ENCODE measurements at places on chromosomes 5 and 9.
A peak's percentile ranks its signal among the peaks of the same experiment; 100 is the strongest.

- no peak for DNase-seq
Measured at GRCh38 chr5:155250596-155250995, 237.0 kb downstream of the KIF4B start.

GRCh38 chr9:35035851-35036701 lies 36.3 kb downstream of the VCP start:
- no peak for DNase-seq

DNA sequence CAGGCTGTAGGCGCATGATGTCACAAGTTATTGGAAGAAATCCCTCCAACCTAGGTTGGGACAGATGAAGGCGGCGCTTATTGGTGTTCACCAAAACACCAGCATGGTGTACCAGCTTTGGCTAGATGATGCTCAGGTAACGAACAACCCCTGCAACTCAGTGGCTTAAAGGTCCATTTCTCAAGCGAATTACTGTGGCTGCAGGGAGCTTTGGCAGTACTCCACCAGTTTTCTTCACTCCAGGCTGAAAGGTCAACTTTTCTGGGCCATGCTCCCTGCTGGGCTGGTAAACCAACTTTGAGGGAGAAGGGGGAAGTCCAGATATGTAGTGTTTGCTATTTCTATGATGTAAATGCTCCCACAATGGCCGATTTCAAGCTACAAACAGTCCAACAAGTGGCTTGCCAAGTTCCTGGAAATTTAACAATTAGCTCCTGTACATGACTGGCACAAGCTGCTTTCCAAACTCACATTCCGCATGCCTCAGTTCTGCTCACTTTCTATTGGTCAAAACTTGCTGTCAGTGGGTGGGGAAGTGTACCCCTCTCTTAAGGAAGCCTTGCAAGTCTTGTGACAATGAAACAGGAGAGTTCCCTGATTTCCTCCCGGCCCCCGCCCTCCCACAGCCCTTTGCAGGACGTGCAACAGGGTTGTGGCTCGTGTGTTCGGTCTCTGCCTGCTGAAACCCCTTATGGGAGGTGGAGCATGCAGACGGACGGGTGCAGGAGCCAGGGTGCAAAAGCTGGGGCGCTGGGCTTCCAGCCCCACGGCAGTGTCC lies 588 bp upstream of the ZBED3 start:
- no peak for DNase-seq

DNA sequence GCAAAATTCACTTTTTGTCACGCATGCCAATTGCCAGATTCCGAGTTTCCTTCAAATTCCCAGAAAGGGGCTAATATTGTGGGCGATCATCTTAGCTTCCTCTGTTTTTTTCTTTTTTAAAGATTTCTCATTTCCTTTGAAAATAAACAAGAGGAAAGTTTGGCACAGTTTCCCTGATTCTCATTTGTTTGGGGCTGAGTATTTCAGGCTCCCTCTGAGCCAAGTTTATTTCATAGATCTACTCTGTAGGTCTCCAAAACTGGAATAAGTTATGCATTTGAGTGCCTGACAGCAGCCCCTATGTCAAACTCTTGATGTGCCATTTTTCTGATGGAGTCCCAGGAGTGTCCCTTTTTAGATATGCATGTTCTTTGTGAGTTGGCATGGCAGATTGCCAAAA lies 1297.2 kb upstream of the WWC1 start:
- no peak for DNase-seq

GRCh38 chr5:14250084-14250695 lies 107.0 kb downstream of the TRIO start:
- peak; percentile 76 for DNase-seq

GRCh38 chr9:128163523-128164306 lies 3.6 kb downstream of the BBLN start:
- DNase-seq = no peak

- no peak for DNase-seq
Measured at GRCh38 chr5:181197326-181197951, 7.6 kb downstream of the TRIM7 start.

DNA sequence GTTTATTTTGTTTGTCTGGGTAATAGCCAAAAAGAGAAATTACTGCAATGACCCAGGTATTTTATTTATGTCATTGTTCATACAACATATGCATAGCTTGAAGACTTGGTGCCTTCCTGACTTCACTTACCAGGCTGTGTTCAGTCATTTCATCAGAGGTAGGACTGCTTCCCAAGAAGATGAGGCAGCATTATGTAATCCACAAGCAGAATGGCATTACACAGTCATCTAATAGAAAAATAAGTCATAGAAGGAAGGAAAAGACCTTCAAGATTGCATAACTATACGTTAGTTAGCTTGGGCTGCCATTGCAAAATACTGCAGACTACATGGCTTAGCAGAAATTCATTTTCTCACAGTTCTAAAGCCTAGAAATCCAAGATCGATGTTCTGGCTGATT lies 167.5 kb downstream of the NMUR2 start:
- no peak for DNase-seq

- DNase-seq = no peak
Measured at GRCh38 chr9:136026266-136026942, 65.2 kb upstream of the UBAC1 start.

DNA sequence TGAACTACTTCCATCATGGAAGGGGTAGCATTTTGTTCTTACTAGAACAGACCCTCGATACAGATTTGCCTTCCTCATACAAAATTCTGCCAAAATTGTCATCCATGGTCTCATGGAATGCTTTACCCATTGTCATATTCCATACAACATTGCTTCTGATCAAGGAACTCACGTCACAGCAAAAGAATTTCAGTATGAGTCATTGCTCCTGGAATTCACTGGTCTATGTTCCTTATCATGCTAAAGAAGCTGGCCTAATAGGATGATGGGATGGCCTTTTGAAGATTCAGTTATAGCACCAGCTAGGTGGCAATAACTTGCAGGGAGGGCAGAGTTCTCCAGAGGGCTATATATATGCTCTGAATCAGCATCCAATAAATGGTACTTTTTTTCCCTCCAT lies 18.2 kb upstream of the FNIP1 start:
- no peak for DNase-seq

DNA sequence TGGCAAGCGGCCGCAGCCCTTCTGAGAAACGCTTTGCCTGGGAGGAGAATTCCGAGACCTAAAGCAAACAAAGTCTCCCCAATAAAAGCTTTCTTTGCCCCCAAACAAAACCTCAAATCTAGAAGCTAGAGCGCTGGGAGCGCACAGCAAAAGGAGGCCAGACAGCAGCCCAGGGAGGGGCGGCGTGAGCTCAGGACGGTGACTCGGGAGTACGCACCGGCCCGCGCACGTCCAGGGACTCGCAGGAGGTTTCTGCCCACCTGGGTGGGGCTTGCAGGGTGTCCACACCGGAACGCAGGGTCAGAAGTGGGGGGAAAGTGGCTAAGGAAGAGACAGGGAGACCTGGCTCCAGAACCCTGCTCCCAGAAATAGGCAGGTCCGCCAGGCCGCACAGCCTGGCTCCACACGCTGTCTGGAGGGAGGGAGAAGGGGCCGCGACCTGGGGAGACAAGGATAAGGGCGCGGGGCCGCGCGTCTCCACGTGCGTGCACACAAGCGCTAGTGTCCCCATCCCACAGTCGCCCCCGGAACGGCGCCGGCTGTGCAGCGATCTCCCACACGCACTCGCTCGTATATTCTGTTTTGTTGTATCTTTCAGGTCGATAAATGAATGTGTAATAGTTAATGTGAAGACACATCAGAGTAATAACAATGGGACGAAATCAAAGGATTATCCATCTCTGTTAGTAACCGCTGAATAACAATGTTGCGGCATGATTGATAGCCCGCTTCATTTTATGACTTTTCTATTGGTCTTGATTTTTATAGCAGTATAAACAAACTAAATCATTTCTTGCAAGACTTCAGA lies 2.3 kb upstream of the OTP start:
- no peak for DNase-seq

GRCh38 chr5:57435701-57436134 lies 46.9 kb downstream of the ACTBL2 start:
- no peak for DNase-seq

DNA sequence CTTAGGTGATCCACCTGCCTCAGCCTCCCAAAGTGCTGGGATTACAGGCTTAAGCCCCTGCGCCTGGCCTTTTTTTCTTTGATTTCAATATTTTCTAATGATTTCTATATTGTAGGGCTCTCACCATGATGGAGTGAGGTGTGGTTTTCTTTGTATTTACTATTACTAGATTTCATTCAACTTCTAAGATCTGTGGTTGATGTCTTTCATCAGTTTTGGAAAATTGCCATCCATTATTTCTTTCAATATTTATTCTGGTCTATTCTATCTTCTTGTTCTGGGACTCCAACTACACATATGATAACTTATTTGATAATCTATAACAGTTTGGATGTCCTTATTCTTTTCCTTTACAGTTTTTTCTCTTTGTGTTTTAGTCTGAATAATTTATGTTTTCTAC lies 31.9 kb downstream of the FBXO4 start:
- no peak for DNase-seq

- DNase-seq = no peak
Measured at GRCh38 chr9:94443032-94443722, 111.7 kb upstream of the PCAT7 start.

DNA sequence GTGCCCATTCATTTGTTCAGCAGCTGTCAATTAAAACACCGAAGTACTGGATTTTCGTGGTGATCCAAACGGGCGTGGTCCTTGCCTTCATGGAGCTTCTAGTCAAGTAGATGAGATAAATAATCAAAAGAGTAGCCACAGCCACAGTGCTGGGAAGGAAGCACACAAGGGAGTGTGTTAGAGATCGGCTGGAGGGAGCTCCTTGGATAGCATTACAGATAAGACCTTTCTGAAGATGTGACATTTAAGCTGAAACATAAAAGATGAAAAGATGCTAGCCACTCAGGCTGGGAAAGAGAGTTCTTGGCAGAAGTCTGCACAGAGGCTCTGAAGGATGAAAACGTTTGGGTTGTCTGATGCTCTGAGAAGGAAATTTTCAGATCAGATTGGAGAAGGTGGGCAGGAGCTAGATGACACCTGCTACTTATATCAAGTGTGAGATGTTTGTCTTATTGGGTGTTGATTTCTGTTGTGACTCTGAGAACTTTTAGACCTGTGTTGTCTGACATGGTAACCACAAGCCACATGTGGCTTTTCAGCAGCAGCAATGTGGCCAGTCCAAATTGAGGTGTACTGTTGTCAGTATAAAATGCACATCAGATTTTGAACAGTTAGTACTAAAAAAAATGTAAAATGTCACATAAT lies 123.9 kb downstream of the TLE4 start:
- DNase-seq = no peak

DNA sequence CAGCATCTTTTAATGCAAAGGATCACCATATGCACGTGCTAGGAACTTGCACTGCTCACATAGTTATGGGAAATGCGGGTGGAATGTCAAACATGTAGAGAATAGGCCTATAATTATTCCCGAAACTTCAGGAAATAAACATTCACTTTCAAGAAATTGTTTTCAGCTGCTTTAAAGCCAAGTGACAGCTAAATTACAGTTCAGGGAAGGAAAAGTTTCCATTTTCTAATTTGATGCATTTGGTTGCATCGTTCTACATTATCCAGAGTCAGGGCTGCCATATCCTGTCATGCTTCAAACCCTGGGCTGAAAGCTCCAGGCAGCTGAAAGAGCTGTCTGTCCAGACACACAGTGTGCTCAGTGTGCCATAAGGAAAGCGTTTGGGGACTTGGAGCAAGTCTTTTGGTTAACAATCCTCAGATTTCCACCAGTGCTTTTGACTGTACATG lies 518.1 kb downstream of the CSNK1G3 start:
- DNase-seq = no peak

- no peak for DNase-seq
Measured at GRCh38 chr5:112154940-112155686, 264.0 kb downstream of the EPB41L4A start.

DNA sequence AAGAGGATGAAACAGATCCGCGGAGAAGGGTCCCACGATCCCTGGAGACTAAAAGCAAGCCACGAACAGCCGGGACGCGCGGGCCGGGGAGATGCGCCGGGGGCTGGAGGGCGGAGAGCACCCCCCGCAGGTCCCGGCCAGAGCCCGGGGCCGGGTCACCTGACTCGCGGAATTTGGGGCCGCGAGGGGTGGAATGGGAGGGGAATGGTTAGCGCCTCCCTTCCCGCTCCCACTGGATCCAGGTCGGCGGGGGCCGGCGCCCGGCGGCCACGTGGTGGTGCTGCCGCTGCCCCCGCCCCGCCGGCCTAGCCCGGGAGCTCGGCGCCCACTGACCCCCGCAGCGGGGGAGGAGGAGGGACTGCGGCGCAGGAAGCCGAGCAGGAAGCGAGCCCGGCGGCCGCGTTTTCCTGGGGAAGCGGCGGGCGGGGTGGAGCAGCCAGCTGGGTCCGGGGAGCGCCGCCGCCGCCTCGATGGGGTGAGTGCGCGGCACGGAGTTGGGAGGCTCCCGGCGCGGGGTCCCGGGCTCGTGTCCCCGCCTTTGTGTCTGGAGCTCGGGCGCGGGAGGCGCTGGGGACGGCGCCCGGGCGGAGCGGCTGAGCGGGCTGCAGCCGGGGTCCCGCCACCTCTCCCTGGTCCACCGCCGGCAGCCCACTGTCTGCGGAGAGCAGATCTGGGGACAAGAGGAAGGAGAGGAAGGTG lies at the start of gene RAI14:
TSS of gene RAI14 (plus strand) at position 328 of the 699 bp plus-strand sequence. CDS start 30,592 bp downstream, outside the sequence.
- no peak for DNase-seq

GRCh38 chr9:107158321-107158720 lies 124.8 kb upstream of the RAD23B start:
- DNase-seq = peak; percentile 43

All from NCI-H345 (cell line).